ENCODE measurements at places on chromosomes 1 and 21. TPM values are rescaled to one million over a fixed set of nuclear protein-coding genes. Genes with fewer than 3 reads are reported as not detected.

DNA sequence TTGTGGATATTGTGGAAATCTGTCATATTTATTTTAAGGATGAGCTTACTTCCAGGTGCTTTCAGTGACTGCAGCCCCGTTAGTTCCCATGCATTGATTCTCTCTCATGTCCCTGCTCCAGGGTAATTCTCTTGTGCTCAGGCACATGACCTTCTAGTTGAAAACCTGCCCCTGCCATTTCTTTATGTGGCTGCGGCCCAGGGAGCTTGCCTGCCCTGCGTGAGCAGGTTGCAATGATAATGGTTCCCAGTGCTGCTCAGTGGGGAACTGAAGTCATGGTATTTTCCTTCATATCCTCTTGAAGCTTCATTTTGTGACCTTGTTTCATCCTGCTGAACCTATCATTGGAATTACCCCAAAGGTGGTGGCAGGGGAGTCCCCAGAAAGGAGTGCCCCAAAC lies 229.8 kb downstream of the DISC1 start:
- no peak for DNase-seq

DNA sequence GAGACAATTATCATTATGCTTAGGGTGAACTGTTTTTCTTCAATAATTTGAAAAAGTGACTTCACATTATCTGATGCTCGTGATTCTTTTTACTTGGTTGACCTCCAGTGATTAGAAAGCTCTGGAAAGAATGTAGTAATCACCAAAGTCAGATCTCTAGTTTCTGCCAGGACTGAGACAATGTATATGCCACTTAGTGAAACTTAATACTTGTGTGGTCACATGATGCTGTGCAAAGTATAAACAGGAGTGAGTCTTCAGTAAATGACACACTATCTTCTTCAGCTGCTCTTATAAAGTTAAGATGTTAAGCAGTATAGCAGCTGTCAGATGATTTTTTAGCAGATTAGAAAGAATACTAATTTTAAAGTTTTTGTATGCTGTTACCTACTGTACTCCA lies 17.2 kb downstream of the VCAM1 start:
- DNase-seq, result no peak

GRCh38 chr21:41229509-41230248 lies 61.7 kb downstream of the BACE2 start:
- no peak for DNase-seq

- DNase-seq, result peak; percentile 59
These were observed 9.9 kb downstream of the GPR3 start for GRCh38 chr1:27402349-27402754.

DNA sequence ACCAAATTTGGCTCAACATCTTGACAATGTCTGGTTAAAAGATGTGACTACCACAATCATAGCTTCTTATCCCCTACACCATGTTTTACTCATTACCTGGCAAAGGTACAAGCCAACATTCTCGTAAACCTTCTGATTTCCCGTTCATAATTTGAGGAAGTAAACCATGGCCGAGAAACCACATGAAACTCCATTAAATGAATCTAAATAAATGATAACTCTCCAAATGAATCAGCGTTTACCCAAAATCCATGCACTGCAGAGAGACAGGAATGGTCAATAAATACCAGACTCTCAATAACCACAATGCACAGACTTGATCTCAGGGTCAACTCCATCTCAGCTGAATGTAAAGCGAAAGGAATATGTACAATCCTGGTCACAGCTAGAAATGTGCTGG lies 125.2 kb downstream of the TYW3 start:
- no peak for DNase-seq

DNA sequence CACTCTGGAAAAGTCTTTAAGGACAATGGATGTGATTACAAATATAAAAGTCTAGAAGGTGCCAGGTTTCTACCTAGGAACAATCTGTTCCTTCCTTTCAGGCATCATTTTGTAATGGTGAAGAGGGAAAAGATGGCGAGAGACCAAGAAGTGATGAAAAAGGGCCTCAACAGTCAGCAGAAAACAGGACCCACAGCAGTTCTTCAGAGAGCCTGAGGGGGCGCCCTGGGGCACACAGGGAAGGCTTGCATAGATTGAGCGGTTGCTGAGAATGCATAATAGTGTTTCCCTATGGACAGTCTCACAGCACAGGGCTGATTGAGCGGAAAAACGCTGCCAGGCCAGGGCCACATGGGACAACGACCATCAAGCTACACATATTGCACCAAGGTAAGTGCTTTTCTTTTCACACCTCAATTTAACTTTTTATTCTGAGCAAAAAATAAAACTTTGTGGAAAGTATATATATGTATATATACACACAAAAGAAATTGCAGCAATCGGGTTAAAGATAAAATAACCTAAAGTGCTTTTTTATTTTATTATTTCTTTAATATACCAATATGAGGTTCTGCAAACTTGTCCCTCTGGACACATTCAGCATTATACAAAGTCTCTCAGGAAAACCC lies 3.1 kb upstream of the YRDC start:
- peak; percentile 86 for DNase-seq

- DNase-seq, result no peak
These were observed 27.1 kb upstream of the C1orf105 start for GRCh38 chr1:172393354-172393753.

GRCh38 chr21:45357436-45358260 lies 47.3 kb upstream of the COL18A1 start:
- peak; percentile 58 for DNase-seq

DNA sequence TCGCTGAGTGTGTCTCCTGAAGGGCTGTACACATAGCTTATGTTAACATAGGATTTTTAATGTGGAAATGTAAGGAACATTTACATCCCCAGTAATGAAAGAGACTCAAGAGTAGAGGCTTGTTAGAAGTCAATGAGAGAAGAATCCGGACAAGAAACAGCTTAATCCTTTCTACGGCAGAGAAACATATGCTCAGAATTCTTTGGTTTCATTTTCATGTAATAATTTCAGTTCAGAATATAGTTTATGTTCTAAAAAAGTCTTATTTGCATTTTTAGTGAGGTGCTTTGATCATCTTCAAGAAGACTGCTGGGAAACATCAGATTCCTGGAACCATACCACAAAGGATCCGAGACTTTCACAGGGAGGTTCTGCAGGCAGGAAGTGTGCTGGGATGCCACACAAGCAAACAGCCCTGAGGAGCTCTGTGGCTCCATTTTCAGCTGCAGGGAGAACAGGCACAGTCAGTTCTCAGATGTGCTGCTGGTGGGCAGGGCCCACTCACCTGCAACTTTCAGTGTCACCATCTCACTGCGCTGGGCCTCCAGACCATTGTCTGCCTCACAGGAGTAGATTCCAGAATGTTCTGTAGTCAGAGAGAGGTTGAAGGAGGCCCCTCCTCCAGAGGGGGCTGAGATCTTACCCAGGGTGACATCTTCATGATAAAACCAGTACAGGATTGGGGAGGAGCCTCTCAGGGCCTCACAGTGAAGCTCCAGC lies 28.4 kb downstream of the FCRL5 start:
- no peak for DNase-seq

- DNase-seq, result no peak
These were observed 67.6 kb downstream of the RASAL2 start for GRCh38 chr1:178161516-178161915.

- DNase-seq, result no peak
These were observed 30.8 kb upstream of the TMEM125 start for GRCh38 chr1:43238991-43239469.

DNA sequence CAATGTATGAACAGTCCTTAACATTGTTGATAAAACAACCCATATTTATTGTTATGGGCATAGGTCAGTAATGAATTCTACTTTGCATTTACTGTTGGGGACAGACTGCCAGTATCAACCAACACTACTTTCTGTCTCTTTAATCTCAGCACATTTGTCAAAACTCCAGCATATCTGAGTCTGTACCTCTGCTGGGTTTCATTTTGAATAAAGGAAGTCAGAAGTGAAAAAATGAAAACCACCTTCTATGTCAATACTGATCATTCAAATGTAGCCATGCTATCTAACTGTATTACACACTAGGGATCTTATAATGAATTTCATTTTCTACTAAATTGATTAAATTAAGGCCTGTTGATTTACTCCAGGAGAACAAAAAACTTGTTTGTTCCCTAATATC lies 24.2 kb upstream of the CXADR start:
- no peak for DNase-seq

DNA sequence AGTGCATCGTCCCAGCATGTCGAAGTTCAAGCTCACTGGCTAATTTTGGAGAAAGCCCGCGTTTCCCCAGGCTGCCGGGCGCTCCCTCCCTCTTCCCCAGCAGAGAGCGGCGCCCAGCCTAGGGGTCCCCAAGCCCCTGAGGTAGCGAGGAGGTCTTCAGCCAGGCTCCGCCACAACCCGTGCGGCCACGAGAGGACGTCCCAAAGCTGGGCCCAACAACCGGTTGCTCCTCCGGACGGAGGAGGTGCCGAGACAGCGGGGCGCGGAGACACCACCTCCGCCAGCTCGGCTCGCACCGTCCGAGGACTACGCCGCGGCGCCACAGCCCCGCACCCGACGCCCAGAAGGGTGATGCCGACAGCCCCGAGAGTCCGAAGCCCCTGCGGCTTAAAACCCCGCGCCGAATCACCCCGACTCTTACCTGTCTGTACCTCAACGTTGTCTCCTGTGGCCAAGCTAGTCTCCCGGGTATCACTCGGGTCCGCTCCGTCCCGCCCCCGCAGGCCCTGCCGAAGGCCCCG lies at the start of gene DENND2C:
Gene DENND2C (minus strand): TSS at position 488 of the 521 bp plus-strand sequence. CDS start 44,065 bp downstream, outside the sequence.
- DNase-seq, result peak; percentile 85

DNA sequence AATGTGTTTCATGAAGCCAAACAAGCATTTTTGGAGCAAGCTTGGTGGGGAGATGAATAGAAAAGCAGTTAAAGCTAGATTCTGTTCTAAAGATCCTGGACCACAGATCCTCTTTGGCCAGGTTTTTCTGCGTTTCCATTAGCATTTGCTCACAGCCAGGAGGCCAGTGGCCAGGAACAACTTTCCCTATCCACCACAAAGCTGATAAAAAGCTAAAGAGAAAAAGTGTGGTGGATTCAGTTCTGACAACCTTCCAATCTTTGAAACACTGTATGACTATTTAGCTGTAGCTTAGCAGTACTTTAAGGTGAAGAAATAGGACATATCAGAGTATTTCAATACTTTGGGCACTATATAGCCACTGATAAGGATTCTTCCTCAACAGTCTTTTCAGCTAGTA lies 3.0 kb upstream of the NEK7 start:
- no peak for DNase-seq

DNA sequence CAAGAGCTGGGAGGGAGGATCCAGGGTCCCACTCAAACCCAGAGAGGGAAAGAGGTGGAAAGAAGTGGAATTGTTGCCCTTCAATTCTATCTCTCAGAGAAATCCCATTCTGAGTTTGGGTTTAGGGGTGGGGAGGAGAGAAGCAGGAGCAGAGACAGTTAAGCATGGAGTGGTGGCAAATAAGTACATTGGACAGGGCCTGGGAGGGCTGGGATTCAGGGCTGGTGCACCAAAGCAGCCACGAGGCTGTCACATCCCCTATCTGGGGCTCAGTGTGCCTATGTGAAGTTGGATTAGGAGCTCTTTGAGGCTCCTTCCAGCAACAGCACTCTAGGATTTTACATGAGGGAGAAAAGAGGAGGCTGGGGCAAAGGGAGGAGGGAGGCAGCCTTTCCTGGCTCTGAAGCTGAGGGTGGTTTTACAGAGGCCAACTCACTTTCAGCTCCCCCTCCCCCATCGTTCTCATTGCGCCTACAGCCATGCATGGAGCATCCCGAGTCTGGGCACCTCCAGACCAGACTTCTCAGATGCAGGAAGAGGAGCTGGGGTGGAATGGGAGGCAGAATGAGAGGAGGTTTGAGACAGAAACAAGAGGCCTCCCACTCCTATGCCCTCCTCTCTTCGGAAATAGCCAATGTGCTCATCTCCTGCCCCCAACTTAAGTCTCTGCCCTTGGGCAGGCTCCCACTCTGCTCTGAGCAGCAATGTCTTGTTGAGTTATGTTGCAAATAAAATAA lies 3.0 kb upstream of the SYT6 start:
- DNase-seq, result peak; percentile 69

GRCh38 chr1:164757625-164758024 lies 198.6 kb downstream of the PBX1 start:
- DNase-seq, result no peak

DNA sequence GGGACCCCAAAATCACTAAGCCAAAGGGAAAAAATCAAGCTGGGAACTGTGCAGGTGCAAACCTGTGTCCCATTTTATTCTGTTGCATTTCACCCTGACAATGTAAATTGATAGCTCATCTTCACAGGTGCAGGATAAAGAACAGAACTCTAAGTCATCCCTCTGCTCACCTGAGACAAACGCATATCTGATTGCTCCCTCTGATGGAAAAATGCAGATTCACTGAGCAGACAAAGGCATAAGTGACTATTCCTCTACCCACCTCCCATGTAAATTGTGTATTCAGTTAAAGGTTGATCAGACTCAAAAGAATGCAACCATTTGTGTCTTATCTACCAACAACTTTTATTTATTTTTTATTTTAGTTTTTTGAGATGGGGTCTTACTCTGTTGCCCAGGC lies 644.2 kb downstream of the PTPRU start:
- DNase-seq, result no peak

DNA sequence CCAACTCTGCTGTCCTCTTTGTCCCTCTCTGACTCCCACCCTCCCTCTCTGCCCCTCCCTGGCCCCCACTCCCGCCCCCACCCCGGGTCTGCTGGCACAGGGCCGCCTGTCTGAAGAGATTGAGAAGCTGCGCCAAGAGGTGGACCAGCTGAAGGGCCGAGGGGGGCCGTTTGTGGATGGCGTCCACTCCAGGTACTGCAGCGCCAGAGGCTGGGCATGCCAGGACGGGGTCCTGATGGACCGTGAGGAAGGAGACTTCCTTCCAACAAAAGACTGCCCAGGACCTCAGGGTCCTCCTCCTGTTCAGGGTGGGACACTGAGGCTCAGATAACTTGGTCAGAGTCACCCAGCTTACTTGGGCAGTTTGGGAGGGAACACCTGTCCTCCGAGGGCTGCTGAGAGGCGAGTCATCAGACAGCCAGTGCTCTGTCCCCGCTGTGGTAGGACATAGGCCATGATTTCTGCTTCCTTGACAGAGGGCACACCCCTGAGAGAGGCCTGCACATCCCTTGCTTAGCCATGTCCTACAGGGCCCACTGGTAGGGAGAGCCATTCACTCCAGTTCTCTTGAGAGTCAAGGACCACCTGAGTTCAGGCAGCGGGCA lies 23.4 kb downstream of the PPFIA4 start:
- DNase-seq, result no peak

Gene RHD
- total RNA-seq, result not detected

Gene RIPPLY3
- total RNA-seq, result 2.8 TPM

Gene RSBN1
- total RNA-seq, result 30.2 TPM

Gene NTNG1
- total RNA-seq, result 0.62 TPM

Gene OR6K2
- total RNA-seq, result not detected

Gene TEX38
- total RNA-seq, result not detected

Gene LMO4
- 112 TPM for total RNA-seq

Gene RUNX3
- total RNA-seq, result not detected
